ENCODE measurements at places on chromosomes 1 and 21.

GRCh38 chr1:245874942-245875580 lies 632.0 kb downstream of the SMYD3 start:
- no peak for ATAC-seq

GRCh38 chr1:19405761-19406487 lies 79.4 kb downstream of the CAPZB start:
- no peak for ATAC-seq

DNA sequence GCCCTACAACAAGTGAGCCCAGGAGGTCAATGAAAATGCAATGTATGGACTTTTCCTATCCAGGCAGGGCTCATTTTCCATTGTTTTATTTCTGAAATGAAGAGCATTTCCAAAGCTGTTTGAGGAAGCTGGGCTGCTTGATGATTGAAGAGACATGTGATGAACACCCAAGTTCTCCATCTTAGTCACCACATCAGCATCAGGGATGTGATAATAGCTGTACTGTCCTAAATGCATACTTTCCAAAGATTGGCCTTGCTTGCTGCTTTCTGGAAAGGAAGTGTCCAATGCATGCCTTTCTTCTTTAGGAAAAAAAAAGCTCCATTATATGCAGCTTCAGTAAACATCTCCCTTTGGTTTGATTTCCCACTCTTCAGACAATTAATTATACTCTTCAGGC lies 425.9 kb upstream of the RUNX1 start:
- no peak for ATAC-seq

- peak; percentile 75 for ATAC-seq
These were observed 42.1 kb upstream of the ZNF496 start for GRCh38 chr1:247373721-247374141.

- no peak for ATAC-seq
These were observed 3.9 kb downstream of the RPS6KC1 start for GRCh38 chr1:213054733-213055591.

GRCh38 chr1:201085902-201086735 lies 26.1 kb downstream of the CACNA1S start:
- ATAC-seq, result peak; percentile 63

DNA sequence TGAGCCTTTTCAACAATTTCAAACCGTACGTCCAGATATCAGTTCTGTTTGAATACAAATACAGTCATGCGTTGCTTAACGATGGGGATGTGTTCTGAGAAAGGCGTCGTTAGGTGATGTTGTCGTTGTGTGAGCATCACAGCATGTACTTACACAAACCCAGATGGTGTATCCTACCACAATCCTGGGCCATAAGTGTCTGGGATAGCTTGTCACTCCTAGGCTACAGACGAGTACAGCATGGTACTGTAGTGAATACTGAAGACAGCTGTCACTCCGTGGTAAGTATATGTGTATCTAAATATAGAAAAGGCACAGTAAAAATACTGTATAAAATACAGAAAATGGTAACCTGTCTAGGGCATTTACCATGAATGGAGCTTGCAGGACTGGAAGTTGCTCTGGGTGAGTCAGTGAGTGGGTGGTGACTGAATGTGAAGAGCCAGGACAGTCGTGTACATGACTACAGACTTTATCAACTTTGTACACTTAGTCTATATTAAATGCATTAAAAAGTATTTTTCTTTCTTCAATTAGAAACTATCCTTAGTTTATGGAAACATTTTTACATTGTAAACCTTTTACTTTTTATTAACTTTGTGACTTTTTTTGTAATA lies 10.5 kb upstream of the OR2W3 start:
- no peak for ATAC-seq

- no peak for ATAC-seq
These were observed 74.8 kb upstream of the EDN2 start for GRCh38 chr1:41559331-41559730.

DNA sequence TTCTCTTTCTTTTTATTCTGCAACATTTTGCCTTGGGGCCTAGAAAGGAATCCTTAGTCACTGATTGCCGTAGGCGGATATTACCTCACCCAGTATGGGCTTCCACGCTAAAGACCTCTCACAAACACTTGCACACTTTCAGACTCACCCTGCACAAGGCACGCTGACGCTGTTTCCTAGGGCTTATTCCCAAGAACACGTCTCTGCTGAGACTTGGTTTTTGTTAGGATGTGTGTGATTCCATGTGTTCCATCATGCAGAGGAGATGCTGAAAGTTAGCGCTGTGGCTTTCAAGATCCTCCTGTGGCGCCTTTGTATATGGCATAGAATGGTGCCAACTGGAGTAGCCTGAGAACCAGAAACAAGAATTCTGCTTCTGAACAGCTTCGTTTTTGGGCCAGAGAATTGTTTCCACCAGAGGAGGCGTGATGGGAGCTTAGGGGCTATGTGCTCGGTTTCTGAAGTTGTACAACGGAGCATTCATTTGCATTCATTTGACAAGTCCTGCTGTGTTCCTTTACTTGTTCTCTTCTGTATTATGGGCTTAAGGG lies 297.0 kb downstream of the DISC1 start:
- no peak for ATAC-seq

DNA sequence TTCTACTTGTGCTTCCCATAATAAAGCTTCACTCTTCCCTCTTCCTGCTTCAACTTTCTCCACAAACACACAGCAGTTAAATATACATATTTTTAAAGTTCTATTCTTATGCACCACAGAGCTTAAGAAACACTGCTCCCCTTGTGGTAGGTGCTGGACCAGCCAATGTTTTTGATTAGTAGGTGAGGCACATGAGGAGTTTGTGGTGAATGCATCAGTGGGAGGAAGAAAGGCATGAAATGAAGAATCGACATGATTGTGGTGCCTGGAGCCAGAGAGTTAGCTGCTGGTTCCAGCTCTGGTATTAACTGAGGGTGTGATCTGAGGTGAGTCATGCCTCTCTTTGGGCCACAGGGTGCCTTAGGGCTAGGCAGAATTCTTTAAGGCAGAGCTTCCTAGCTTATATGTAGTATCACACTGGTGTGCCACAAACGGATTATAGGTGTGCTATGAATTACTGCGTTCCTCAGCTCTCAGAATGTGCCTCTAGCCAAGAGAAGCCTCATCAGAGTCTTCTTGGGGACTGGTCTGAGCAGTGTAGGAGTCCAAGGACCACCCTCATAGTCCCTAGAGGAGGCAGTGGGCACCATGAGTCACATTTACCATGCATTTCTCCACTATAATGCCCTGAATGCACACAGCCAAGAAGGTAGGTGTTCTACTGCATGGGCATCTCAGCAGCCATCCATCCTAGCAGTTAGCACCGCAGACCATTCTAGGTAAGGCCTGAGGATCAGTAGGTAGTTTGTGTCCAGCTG lies 97.4 kb upstream of the SGIP1 start:
- ATAC-seq, result peak; percentile 90

DNA sequence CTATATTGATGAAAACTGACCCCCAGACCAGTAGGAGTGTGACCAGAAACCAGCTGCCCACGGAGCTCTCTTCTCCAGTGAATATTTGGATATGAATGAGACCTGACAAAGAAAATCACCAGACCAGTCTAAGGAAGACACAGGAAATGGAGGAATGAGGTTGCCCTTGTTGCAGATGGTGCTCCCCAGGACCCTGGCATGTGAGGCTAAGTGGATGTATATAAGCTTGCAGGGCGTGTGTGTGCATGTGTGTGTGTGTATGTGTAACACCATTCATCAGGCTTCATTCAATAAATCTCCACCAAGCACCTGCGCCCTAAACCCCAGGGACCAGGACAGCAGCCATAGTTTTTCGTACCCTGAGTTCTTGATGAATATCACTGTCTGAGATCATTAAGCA lies 14.4 kb downstream of the PHLDA3 start:
- no peak for ATAC-seq

- no peak for ATAC-seq
These were observed 266.3 kb downstream of the RHOU start for GRCh38 chr1:229001467-229002011.

DNA sequence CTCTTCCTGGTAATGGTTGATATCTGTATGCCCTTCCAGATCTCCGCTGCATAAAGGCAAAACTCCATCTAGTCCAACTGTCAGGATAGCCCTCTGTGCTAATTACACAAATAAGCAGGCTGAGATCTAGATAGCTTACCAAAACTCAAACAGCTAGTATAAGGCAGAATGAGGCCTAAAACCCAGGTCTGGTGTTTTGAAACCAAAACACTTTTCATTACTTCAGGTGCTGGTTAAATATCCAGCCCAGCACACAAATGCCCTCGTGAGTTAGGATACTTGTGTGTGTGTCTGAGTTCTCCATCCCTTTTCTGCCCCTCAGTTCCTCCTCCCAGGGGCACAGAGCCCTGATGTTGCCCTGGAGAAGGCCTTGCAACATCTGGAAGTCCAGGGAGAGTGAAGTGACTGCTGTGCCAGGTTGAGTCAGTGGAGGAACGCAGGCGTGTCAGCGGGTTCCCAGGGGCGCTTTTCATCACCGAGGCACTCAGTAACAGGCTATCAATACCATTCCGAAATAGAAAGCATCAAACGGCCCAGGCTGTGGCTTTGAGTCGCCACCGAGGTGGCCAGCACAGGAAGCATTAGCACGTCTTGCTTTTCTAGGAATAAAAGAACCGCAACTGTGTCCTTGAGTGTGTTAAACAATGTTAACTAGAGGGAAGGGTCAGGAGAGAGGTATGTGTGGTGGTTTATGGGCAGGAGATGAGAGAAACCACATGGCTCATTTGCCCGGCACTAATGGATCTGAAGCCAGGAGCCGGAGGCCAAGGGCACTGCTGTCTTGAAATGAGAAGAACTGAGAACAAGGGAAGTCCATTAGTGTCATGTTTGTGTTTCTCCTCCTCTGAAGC lies 90.7 kb upstream of the WLS start:
- ATAC-seq, result no peak

- ATAC-seq, result no peak
These were observed 268.1 kb downstream of the GRIK1 start for GRCh38 chr21:29671728-29672127.

GRCh38 chr1:200121421-200121820 lies 93.9 kb downstream of the NR5A2 start:
- no peak for ATAC-seq

GRCh38 chr1:23899070-23899469 lies 14.1 kb downstream of the CNR2 start:
- peak; percentile 80 for ATAC-seq

DNA sequence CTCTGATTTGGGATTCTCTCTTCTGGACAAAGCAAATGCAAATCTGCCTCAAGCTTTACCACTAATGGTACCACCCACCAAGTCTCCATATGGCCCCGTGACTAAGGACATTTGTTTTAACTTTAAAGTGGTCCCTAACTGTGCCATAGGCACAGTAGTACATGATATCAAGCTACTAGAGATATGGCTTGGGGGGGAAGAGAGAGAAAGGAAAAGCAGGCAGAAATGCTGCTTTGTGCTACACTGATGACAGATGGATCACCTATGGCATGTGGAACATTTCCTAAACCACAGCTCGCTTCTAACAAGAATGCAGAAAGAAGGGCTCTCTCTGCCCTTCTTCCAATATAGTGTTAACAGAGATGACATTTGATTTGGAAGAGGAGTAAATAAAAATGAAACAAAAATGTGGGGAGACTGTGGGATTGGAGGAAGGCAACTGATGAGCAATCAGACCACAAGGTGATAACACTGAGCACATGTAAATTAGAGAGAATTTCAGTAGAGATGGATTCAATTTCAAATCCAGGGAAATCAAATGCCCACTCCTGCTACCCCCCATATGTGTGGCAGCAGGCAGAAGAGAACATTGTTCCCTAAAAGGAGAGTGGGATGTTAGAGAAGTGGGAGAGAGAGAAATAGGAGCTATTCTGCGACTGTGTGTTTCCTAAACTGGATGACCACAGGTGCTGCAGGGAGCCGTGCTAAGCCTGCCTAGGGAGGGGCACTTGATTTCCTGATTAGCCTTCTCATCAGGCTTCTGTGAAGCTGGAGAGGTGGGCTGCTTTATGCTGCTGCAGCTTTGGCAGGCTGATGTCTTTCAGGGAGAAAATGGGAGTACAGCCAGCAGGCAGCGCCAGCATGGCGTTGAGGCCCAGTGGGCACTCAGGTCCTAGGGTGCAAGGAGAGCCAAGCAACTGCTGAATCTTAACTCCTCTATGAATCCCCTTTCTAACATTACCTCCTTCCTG lies 75.3 kb downstream of the ZNF648 start:
- no peak for ATAC-seq

DNA sequence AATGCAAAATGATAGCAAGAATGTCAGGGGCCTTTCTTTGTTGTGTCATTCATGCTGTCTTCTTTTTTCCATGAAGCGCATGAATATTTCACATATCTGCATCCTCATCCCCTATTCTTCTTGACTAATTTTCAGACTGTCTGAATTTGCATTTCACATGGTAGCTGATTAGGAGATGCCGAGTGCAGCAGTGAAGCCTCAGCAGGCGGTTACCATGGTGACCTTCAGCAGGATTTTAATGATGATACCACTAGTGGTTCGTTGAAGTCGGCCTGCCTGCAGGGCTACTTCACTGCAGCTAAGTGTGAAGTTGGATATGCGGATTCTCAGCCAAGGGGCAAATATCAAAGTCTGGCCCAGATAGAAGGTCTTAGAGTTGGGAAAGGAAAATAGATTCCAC lies 141.8 kb downstream of the NEK7 start:
- ATAC-seq, result no peak

- no peak for ATAC-seq
These were observed 37.2 kb downstream of the WNT4 start for GRCh38 chr1:22105611-22106207.

GRCh38 chr1:216888731-216889130 lies 165.5 kb upstream of the ESRRG start:
- no peak for ATAC-seq

DNA sequence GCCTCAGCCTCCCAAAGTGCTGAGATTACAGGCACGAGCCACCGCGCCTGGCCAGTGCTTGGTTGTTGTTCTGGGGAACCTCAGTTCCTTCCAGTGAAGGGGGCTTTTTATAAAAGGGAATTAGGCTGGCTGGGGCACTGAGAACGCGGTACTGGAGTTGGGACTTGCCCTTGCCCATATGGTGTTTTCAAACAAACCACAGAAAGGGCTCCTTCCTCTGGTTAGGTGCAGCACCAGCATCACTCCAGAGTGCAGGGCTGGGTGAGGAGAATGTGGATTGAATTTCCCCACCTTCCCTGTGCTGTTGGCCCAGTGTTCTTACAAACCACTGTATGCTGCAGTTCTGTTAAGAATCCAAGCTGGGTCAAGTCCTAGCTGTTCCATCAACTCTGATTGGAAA lies 5.3 kb downstream of the MAN1C1 start:
- no peak for ATAC-seq

All from stimulated activated memory B cell treated with anti-CD40 and anti-IgM and Interleukin-4, amounts not matched to agents 10 μg/mL and 1 μg/mL and 100 μg/mL, for 72 hours (primary cell).